ENCODE measurements at places on chromosomes 12 and 14. TPM values are rescaled to one million over a fixed set of nuclear protein-coding genes. Genes with fewer than 3 reads are reported as not detected.

The ERG28 gene
- 7.5 TPM for total RNA-seq

The BCL2L14 gene
- not detected for total RNA-seq

The SCNN1A gene
- total RNA-seq, result 4.9 TPM

The CMTM5 gene
- total RNA-seq, result 5.9 TPM

The DCAF4 gene
- total RNA-seq, result 11.3 TPM

The SLC25A47 gene
- 0.22 TPM for total RNA-seq

The IL22 gene
- not detected for total RNA-seq
